ENCODE measurements at places on chromosomes 5 and 9. TPM values are rescaled to one million over a fixed set of nuclear protein-coding genes. Genes with fewer than 3 reads are reported as not detected.

RANBP3L gene
- not detected for polyA plus RNA-seq

DNA sequence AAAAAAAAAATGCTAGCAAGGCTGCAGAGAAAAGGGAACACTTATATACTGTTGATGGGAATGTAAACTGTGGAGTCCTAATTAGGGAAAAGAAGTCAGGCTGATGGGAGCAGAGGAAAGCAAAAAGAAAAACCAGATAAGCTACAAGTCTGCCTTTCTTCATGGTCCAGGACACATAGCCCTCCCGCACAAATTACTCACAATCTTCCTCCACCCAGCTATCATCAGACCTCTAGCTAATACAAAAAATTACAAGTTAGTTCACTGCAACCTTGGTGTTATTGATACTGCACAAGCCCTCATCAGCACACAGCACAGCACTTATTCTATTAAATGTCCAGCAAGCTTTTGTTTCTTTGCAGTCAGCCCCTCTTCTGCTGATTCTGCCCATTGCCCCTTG lies 186.0 kb upstream of the ADRA1B start:
- no peak for DNase-seq
- H3K27me3 ChIP-seq: peaks cover 3% of the 10 kb centered on the region
- H3K27ac ChIP-seq: no peak overlapping the region
- no peaks in the 10 kb centered on the region for H3K36me3 ChIP-seq
- no peak overlapping the region for H3K4me3 ChIP-seq
- H3K4me1 ChIP-seq: no peaks in the 10 kb centered on the region

GRCh38 chr5:134582281-134582680 lies 50.3 kb downstream of the SAR1B start:
- no peak overlapping the region for H3K4me3 ChIP-seq
- no peak overlapping the region for H3K27ac ChIP-seq
- DNase-seq: no peak
- peaks cover 5% of the 10 kb centered on the region for H3K4me1 ChIP-seq

DNA sequence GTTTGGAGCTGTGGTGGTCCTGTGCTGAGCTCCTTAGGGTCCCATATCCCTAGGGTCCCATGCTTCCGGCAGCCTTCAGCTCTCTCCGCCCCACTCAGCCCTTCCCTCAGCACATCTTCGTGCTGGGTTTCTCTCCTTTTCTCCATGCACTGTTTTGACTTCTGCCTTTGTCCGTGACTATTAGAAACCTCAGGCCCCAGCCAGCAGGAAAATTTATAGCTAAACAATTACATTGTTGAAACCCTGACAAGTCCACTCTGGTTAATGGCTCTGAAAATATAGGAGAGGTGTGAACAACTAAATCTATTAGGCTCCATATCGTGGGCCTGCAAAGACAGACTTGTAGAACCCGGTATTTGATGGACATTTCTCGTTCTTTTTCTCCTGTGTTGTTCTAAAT lies 523.7 kb downstream of the CCDC171 start:
- no peak for DNase-seq
- H3K27ac ChIP-seq: no peak overlapping the region
- no peaks in the 10 kb centered on the region for H3K27me3 ChIP-seq

- no peaks in the 10 kb centered on the region for H3K4me1 ChIP-seq
- DNase-seq: no peak
- H3K4me3 ChIP-seq: no peak overlapping the region
- H3K27ac ChIP-seq: no peak overlapping the region
- H3K36me3 ChIP-seq: no peaks in the 10 kb centered on the region
Measured at GRCh38 chr5:28065656-28066055, 1027.3 kb upstream of the CDH9 start.

DNA sequence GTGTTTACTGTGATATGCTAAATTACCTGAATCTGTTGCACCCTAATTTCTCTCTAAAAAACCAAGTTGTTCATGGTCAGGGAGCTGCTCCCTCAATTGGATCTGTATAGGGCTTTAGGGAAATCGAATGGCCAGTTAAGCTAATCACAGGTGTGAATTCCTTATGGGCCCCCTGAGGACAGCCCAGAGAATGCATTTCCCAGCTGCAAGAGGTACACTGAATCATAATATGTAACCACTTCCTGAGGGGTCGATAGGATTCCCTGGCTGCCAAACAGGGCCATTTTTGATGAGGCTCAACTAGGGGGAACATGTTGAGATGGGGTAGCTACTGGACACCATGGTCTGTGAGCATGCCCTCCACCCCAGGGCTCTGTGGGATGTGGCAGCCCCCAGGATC lies 478.6 kb downstream of the CCDC171 start:
- H3K4me3 ChIP-seq: no peak overlapping the region
- no peak for DNase-seq
- H3K27ac ChIP-seq: no peak overlapping the region

All from CD14-positive monocyte (primary cell).